ENCODE measurements at places on chromosomes 4 and X.

GRCh38 chr4:70715097-70715496 is 6.7 kb upstream of the RUFY3 start:
- no peak for DNase-seq

DNA sequence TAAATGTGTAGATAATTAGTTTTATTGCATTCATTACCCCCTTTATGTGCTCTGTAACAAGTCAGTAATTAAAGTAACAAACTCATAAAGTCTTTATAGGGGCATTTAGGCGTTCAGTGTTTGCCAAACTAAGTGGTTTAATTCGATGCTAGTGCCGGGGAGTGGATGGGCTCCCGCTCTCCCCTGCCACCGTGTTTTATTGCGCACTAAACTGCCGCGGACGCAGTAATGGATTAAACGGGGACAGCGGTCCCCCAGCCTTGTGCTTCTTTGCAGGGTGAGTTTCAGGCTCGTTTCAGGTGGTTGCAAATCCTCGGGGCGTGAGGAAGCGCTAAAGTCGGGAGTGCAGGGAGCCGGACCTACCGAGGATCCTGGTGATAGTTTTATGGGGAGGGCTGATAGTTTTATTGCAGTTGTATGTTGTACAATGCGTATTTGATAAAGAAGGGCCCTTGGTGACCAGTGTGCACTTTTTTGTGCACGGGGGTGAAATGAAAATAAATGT is 1.6 kb upstream of the PHOX2B start:
- no peak for DNase-seq

DNA sequence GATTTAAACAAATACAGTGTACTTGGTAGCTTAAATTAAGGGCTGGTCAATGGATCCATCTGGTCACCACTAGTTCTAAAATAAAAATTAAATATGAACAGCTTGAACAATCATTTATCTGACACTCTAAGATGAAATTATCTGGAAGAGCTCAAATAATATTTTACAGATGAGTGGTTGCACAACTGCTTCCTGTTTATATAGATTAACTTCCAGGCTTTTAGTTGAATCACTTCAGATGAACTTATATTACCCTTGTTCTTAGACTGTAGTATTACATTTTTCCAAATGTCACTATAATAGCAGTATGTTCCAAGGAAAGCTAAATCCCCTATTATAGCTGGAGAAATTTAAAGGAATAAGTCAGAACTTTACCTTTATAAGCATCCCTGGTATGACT is 92.4 kb upstream of the SMIM10 start:
- DNase-seq: no peak

- no peak for DNase-seq
These were observed 1.3 kb upstream of the TMEM154 start for GRCh38 chr4:152680988-152681603.

DNA sequence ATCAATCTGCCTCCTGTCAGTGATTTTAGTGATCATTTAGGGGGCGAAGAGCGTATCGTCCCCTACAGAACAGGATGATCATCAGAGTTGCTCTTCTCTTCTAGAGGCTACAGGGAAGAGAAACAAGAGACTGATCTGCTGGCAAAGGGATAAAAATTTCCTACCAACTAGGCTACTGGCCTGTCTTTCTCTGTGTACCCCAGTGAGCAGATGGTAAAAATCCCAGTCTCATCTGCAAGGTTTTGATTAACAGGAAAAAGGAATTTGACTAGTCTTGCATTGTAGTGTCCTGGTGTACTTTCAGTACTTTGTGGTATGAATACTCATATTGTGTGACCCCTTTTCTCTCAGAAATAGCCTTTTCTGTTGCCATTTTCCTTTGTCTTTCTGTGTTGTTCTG is 21.8 kb upstream of the AADAT start:
- no peak for DNase-seq

GRCh38 chr4:82890528-82890900 is 439 bp downstream of the SEC31A start:
- no peak for DNase-seq

- DNase-seq: no peak
These were observed 388.2 kb upstream of the INTU start for GRCh38 chr4:127244515-127244914.

- no peak for DNase-seq
These were observed 873.5 kb downstream of the PDHA2 start for GRCh38 chr4:96713271-96713850.

DNA sequence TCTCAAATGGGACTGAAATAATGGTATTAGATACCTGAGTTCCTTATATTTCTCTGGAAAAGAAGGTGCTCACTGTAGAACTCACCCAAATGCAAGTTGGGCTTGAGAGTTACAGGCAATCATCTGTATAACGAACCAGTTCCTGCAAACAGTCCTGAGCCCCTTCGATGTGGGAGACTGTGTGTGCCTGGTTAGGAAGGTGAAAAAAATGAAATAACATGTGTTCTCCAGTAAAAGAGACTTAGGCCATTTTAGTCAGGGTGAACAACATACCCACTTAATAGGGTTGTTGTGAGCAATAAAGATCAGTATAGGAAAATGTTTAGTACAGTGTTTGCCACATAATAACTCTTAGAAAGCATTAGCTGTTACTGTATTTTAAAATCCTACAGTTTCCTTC is 23.4 kb downstream of the STIM2 start:
- no peak for DNase-seq

DNA sequence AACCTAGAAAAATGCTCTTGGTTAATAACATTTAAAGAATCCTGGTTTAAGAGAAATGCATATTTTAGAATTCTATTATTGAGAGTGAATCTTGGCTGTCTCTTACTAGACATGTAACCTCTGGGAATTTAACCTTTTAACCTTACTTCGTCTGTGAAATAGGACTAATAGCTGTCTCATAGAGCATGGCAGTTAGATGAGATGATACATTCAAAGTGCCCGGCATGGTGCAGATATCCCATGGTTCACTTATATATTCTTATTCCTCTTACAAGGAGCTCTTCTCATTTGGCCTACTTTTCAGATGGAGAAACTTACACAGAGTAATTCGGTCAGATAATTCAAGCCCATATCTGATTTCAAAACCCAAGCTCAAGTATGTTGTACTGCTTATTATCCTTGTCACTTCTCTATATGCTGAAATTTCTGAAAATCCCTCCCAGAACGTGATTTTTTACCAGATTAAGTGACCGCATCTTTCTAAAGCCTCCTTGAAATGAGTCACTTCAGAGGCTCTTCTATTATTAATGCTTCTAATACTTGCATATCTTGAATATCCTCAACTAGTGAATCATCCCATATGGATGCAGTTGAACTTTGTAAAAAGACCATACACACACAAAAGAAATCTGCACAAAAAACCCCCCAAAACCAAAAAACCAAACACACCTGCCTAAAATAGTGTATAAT is 4.9 kb downstream of the CDKN2AIP start:
- DNase-seq: no peak

DNA sequence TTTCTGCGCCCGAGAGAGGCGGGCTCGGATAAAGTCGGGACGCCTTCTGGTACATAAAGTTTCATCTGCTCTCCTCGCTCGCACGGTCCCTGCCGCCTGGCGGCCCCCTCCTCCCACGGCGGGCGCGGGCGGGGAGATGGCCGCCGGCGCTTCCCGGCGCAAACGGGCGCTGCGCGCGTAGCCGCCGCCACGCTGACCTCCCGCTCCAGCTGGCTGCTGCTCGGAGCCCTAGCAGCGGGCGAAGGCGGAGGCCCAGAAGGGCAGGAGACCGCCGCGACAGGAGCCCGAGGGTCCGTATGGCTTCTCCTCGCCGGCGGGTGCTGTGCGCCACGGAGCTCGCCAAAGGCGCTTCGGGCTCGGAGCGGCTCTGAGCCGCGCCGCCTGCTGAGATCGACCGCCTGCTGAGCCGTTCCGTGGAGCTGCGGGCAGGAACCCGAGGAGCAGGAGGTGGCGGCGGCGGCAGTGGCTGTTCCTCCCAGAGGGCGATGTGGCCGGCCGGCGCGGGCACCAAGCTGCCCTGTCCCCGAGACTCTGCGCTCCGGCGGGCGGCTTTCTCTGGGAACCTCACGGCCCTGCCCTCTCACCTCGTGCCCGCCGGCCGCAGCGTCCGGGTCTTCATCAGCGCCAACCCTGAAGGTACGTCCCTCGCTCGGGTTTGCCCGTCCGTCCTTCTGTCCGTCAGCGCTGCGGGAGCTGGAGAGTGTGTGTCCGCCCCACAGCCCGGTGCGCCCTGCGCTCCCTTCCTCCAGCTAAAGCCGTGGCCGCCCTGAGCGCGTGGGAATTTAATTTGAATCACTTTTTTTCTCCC is at the start of gene NWD2:
NWD2 (plus strand) TSS at position 161 of the 808 bp plus-strand sequence; CDS start at position 486, 325 bp downstream.
- DNase-seq: no peak

- no peak for DNase-seq
These were observed 10.6 kb downstream of the HAND2 start for GRCh38 chr4:173519111-173520101.

GRCh38 chrX:140949233-140949632 is 53.2 kb upstream of the SPANXB1 start:
- DNase-seq: no peak

DNA sequence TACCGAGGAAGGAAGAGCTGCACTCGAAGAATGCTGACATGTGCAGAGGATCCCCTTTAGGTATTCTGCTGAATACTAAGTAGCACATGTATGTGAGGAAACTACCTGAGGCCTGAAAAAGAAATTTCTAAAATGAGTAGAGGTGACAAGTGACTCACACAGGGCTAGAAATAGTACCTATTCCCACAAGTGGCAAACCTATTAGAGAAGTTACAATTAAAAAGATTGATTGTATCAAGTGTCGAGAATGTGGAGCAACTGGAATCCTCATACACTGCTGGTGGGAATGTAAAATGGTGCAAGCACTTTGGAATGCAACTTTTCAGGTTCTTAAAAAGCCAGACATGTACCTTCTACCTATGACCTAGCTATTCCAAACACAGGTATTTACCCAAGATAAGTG is 47.4 kb downstream of the CCSER1 start:
- DNase-seq: no peak

- DNase-seq: no peak
These were observed 778.4 kb upstream of the FRG1 start for GRCh38 chr4:189162073-189162789.

- DNase-seq: no peak
These were observed 33.4 kb downstream of the ADGRA3 start for GRCh38 chr4:22482250-22483127.

GRCh38 chrX:142804085-142804484 is 221.6 kb upstream of the SPANXN4 start:
- no peak for DNase-seq

DNA sequence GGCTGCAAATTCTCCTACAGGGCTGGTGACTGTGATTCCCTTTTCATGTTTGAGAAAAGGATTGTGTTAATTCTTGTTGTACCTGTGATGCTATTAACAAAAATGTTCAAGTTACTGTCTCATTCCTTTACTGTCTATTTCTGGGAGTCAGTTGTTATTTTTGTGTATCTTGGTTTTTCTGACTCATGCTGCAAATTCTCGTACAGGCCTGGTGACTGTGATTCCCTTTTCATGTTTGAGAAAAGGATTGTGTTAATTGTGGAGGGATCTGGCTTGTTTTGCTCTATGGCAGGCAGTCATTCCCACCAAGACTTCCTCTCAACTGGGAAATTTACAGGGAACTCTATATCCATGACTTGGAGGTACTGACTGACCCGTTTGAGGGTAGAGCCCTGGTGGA is 693.4 kb upstream of the INTU start:
- no peak for DNase-seq

DNA sequence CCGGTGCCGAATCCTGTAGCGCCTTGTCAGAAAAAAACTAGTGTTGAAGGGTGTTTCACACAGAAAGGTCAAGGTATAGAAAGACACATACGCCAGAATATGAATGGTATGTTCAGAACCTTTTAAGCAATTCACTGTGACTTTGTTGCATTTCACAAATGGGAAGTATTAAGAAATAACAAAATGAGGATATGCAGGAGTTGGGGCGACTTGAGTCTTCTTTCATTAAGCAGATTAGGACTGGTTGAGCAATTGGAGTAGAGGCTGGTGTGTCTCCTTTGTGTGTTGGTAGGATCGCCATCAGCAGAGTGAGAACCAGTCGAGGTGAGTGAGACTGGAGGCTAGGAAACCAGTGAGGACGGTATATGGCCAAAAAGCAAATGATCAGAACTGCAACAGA is 1454.5 kb upstream of the TENM3 start:
- no peak for DNase-seq

DNA sequence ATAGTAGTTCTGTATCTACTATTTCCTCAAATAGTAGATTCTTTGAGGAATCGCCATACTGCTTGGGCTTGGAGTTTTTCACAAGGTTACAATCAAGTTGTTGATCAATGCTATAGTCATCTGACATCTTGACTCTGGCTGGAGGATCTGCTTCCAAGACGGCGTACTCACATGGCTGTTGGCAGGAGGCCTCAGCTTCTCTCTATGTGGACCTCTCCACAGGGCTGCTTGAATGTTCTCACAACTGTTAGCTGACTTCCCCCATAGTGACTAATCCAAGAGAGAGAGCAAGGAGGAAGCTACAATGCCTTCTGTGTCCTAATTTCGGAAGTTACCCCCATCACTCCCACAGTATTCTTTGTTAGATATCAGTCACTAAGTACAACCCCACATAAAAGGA is 10.3 kb downstream of the EGFL6 start:
- DNase-seq: no peak

GRCh38 chr4:1992468-1993168 is 16.2 kb downstream of the NELFA start:
- DNase-seq: no peak

DNA sequence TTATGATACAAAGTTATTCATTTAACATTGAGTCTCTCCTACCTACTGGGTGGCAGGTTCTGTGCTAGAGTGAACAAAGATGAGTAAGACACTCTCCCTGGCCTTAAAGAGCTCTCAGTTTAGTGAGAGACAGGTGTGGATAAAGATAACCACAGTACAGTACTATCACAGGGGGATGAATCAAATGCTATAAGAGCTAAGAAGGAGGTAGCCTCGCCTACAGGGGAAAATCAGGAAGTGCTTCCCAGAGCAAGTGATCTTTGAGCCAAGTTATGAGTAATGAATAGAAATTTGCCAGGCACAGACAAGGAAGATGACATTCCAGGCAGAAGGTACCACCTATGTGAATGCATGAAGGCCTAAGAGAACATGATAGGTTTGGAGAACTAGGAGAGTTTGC is 3.4 kb upstream of the IGBP1 start:
- DNase-seq: no peak

DNA sequence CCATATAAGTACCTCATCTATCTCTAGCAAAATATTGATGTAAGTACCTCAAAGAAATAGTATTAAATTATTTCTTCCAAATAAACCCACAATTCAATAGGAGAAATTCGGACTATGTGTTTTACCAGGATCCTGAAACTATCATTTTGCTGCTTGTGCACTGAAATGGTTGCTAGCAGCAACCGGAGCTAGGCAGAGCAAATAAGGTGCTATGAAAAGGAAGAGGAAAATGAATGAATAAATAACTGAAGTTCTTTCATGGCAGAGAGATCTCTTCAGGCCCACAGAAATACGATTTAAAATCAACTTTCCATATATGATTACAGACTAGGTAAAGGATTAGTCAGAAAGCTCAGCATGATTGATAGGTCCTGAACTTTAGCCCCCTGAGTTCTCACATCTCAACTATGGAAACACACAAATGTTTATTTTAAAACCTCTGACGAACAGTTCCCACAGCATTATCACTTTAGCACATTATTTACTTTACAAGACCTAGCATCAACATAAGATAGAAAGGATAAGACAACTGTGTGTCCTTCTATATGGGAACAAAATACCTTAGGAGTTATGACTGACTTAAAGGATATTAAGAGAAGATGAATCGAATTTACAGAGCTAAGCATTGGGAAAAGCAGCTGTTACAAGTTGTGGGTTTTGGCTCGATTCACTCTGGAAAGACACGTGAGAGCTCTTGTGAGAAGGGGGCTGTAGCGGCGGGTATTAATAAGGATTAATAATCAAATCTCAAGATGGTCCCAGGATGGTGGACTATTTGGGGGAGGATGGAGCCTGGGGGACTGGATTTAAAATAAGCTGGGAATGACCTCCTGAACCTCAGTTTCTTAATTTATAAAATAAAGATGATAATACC is 104.3 kb downstream of the CORIN start:
- no peak for DNase-seq

All from GM06990 (cell line).